Activated effector memory CD4-positive, alpha-beta T cell treated with anti-CD3 and anti-CD28 coated beads, Interleukin-2, amount 50 U/mL, for 16 hours (primary cell): ENCODE measurements at places on chromosomes 7 and 10.

DNA sequence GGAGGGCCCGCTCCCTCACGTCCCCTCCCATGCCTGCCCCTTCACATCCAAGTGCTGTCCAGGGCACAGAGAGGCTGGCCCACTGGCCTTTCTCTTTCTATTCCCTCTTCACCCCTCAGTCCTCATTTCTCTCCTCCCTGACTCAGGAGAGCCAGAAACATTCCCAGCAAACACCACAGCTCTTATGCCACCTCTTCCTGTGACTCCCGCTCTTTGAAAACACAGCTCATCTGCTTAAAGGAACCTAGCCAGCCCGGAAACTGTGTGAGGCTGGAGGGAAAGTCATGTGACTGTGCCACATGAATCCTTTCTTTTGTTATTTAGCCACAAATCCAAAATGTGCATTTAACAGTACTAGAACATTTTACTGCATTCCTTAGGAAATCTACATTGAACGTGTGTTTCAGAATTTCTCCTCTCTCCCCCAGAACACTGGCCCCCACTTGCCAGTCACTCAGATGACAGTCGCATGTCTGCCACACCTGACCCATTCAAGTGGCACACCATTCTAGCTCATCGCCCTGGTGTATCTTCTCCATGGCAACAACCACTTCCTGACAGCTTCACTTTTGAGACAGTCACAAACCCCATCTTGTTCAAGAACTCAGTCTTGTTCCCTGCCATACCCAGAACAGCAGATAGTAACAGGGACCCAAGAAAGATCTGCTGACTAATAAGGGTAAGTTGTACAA, 42.8 kb downstream of the GRB10 start:
- peak; percentile 78 for DNase-seq

- no peak for DNase-seq
Observed at GRCh38 chr10:13693783-13694700, 107.3 kb downstream of the PRPF18 start.

GRCh38 chr7:74000489-74001149, 27.4 kb upstream of the ELN start:
- DNase-seq = no peak

- no peak for DNase-seq
Observed at GRCh38 chr10:112532189-112532588, 85.2 kb downstream of the VTI1A start.

GRCh38 chr10:99435986-99436638, 5.7 kb upstream of the GOT1 start:
- no peak for DNase-seq
